Renal pelvis (tissue), 12 donors: ENCODE measurements at places on chromosomes 6 and 20. TPM values are rescaled to one million over a fixed set of nuclear protein-coding genes. Genes with fewer than 3 reads are reported as not detected.

- DNase-seq = no peak
Measured at GRCh38 chr6:156928972-156929371, 151.8 kb downstream of the ARID1B start.

DNA sequence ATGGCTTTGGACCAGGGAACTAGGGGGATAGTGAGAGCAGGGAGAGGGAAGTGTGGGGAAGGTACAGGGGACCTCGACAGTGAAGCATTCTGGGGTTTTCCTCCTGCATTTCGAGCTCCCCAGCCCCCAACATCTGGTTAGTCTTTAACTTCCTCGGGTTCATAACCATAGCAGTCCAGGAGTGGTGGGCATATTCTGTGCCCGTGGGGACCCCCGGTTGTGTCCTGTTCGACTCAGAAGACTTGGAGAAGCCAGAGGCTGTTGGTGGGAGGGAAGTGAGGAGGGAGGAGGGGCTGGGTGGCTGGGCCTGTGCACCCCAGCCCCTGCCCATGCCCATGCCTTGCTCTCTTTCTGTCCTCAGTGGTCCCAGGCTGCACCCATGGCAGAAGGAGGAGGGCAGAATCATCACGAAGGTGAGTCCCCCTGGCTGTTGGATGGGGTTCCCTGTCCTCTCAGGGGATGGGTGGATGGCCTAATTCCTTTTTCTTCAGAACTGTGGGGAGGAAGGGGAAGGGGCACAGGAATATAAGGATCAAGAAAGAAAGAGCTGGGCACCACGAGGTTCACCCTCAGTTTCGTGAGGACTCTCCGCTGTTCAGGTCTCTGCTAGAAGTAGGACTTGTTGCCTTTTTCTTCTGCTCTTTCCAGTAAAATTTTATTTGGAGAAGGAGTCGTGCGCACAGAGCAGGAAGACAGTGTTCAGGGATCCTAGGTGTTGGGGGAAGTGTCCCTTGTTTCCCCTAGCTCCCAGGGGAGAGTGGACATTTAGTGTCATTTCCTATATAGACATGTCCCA lies 4.2 kb downstream of the VEGFA start:
- DNase-seq = no peak

DNA sequence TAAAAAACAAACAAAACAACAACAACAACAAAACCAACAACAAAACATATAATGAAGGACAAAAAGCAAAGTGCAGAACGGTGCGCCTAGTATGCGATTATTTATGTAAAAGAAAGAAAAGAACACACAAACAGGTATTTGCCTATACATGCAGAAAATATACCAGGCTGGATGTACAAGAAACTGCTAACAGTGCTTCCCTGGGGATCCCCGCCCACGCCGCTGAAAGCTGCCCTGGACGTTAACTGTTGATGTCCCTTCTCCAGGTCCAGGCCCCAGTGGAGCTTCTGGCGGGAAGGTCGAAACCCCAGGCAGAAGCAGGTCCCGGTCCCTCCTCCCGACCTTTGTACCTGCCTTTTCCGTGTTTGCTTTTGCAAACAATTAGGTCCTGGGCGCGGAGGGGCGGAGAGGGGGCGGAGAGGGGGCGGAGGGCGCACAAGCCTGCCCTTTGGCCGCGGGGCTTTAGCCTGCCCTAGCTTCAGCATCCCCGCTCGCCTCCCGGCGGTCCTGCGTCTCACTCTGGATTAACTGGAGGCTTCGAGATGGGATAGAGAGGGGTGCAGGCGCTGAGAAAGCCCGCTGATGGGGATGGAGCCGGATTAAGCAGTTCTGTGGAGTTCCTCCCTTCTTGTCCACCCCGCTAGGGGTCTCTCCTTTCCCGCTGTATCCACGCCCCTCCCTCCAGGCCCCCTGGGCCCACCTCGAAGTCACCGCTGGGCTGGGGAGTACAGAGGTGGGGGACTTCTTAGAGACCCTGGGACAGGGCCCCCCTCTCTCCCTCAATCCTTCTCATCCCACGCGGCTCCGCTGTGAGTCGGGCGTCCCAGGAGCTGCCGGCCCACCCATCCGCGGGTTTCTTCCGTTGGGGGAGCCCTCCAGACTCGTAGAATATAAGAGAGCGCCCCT lies 8.2 kb upstream of the AHCY start:
- DNase-seq = no peak

DNA sequence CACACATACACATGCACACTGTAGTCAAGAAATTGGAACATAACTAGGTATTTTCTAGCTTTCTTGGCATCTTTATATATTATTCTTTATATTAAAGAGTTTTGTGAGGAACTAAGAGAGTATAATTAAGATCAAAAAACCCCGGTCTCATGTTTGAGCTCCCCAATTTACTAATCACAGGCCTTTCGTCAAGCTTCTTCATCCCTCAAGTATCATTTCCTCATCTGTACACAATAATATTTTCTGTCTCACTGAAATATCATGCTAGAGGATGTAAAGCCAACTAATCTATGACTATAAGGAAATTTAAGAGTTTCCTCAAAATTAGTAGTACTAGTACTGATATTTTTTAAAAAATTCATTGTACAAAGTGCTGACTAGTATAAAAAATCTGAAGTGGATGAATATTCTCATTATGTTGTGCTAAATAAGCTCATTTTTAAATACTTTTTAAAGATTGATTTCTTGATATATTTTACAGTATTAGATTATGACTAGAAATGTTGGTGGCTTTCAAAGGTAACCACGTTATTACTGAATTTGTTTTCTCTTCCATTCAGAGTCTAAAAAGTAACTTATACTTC lies 28.0 kb downstream of the PEX3 start:
- no peak for DNase-seq

Gene TAB2
- 84.1 TPM for polyA plus RNA-seq

GRCh38 chr6:139354189-139354588 lies 20.3 kb downstream of the CITED2 start:
- DNase-seq = no peak

GRCh38 chr6:108896111-108896661 lies 48.0 kb downstream of the ARMC2 start:
- DNase-seq = no peak

DNA sequence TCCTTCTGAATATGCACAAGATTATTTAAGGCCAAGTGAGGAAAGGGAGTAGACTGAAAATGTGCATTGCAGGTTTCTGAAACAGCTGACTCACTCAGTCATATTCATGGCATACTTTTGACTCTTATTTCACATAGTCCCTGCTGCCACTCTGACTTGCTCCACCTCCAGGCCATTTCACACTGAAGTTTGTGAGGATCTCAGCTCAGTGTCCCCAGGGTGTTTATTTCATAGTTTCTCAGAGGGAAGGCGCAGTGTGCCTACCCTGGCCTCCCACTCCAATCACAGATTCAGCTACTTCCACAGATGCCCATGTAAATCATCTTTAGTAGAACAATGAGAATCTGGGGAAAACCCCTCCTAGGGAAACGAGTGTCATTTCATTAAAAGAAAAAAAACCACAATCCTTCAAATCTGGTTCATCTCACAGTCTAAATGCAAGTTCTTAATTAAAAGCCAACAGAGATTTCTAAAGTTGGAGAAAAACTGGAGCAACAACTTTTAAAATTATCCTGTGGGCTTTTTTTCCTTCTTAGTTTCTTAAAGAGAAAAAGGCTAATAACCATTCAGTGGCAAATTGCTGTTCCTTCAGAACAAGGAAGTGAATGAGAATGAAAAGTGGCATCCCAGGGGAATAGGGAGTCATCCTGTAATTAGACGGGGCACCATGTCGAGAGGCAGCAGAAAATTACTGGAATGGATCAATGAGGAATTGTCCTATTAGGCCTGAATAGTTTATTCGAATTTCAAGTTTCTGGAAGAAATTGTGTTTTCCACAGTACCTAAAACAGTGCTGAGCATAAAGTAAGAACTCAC lies 133.6 kb downstream of the TFAP2B start:
- DNase-seq = no peak

Gene BPI
- 1.2 TPM for polyA plus RNA-seq

Gene KIFC1
- 43.3 TPM for polyA plus RNA-seq

GRCh38 chr6:136095986-136096385 lies 154.1 kb downstream of the MTFR2 start:
- DNase-seq = no peak

Gene PPIL4
- 52.2 TPM for polyA plus RNA-seq

Gene PET117
- 15.8 TPM for polyA plus RNA-seq

Gene SCRT2
- polyA plus RNA-seq = 0.07 TPM

GRCh38 chr6:121032268-121033006 lies 301.8 kb downstream of the TBC1D32 start:
- no peak for DNase-seq

DNA sequence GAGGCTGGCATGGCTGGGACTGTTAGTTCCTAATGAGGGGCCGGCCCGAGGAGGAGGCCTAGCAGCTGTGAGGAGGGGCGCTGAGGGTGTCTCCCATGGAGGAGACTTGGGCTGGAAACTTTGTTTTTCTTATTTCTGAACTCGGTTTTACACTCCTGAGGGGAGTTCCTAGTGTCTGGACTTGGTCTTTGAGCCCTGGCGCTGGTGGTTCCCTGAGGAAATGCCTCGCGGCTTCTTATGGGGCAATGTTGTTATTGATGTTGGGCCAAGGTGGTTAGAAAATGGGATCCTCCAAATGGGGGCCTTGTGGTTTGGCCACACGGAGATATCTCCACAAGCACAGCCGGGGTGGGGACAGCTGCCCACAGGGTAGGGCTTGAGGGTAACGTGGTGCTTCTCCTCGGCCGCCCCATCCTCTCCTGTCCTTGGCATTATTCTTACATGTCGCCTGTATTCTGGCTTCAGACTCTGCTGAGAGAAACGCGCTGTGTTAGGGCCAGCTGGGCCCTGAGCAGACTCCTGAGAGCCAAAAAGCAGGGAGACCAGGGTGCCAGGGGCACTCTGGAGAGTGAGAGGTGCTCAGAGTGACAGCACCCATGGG lies 136.9 kb downstream of the FOXO3 start:
- DNase-seq = no peak

DNA sequence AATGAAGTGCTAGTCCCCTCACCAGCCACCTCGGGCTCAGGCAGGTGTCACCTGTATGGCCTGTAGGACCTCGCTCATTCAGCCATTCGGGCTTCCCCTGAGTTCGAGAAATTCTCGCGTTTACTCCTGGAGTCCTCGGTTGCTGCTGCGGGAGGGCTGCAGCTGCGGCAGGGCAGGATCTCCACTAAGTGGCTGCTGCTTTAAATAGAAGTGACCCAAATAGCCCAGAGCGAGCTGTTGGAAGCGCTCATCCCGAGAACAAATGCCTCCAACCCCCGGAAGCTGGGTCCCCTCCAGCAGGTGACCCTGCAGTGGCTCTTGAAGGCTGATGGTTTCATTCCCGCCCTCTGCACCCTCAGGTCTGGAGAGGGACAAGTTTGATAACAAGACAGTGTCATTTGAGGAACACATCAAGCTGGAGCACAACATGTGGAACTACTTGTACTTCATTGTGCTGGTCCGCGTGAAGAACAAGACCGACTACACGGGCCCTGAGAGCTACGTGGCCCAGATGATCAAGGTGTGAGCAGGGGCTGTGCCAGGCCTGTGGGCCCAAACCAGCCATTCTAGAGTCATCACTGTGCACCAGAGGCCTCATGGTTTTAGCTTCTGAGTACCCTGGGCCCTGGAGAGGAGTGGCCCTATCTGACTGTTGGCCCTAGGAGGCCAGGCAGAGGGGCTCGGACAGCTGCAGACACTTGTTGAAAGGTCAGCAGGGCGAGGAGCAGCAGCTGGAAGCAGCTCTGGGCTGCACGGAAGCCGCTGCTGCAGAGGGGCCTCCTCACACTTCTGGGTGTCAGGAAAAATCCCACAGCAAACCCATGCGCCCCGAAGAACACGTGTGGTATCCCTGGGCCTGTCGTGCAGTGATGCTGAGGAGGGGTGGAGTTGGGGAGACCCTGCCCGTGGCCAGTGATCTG lies 18.1 kb downstream of the UQCC2 start:
- DNase-seq = no peak

Gene SLC22A3
- 7.2 TPM for polyA plus RNA-seq
